ENCODE measurements at places on chromosomes 5 and 9.

DNA sequence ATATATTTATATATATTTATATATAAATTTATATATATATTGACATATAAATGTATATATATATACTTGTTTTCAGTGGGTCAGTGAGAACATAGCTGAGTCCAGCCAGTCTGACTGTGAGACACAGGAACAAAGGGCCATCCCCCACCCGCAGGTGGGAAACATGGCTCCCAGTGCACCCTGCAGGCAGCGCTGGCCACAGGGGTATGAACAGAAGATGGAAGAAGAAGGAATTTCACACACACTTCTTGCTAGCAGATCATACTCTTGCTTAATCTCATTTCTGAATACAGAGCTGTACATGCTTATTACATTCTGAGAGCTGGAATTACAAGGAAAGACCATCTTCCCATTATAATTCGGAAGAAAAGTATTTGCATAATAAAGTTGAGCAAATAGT lies 595.4 kb downstream of the IRX1 start:
- ATAC-seq, result no peak

GRCh38 chr9:132591244-132591643 lies 8.8 kb downstream of the BARHL1 start:
- ATAC-seq, result no peak

- no peak for ATAC-seq
Observed at GRCh38 chr9:37859043-37859442, 44.9 kb downstream of the SLC25A51 start.

DNA sequence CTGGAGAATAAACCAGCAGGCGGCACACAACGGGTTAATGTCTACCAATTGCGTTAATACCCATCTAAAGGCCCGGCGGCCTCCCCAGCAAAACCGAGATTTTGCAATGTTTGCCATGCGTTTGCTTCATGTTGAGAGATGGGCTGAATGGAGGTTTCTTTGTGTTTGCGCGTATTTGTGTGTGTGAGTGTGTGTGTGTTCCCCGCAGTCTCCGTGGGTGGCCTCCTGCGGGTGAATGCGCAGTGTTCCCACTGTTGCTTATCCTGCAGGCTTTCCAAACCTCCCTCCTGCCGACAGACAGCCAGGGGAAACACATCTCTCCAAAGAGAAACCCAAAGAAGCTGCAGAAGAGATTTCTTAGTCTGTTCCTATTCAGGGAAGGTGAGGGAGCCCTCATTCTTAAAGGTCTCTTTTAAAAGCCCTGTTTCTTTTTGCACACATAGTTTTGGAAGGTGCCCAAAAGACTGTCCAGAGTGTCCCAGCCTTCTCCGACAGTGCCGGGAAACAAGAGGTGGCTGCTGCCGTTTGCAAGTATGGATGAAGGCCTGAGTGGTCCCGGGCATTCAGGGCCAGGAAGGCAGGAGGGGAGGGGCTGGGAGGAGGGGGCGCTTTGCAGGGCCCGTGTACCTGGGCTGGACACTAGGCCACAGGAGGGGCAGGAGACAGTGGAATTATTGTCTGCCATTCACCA lies 103.8 kb upstream of the ERCC6L2 start:
- peak; percentile 60 for ATAC-seq

DNA sequence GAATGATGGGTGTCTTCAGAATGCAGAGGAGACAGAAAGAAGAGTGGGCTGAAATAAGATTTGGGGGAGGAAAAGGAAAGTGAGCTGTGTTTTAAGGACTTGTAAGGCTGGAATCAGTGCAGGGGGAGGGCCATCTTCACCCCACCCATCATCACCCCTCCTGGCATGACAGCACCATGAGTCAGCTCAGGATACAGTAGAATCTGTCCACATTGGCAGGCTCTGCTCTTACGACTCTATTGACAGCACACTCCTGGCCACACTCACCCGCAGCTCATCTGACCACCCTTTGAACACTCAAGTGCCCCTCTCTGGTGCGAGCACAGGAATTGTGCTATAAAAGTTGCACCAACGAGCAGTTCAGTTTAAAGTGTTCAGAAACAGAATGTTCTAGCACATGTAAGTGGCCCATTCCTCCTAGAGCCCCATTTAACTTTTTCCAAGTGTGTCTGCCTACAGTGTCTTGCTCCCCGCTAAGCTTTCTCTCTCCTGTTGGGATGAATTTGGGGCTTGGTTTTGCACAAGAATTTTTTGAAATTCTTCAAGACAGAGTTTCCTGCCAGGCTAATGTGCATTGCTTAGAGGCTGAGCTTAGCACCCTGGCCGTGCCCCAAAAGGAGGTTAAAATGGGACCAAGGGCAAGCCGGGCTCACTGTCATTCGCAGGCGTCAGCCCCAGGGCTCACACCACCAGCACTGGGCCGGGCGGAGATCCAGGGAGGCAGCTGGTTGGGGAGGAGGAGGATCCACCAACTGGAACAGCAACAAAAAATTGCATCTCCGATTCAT lies 12.0 kb downstream of the ADRA1B start:
- peak; percentile 34 for ATAC-seq

GRCh38 chr9:93088656-93089015 lies 7.4 kb upstream of the CARD19 start:
- ATAC-seq, result no peak

DNA sequence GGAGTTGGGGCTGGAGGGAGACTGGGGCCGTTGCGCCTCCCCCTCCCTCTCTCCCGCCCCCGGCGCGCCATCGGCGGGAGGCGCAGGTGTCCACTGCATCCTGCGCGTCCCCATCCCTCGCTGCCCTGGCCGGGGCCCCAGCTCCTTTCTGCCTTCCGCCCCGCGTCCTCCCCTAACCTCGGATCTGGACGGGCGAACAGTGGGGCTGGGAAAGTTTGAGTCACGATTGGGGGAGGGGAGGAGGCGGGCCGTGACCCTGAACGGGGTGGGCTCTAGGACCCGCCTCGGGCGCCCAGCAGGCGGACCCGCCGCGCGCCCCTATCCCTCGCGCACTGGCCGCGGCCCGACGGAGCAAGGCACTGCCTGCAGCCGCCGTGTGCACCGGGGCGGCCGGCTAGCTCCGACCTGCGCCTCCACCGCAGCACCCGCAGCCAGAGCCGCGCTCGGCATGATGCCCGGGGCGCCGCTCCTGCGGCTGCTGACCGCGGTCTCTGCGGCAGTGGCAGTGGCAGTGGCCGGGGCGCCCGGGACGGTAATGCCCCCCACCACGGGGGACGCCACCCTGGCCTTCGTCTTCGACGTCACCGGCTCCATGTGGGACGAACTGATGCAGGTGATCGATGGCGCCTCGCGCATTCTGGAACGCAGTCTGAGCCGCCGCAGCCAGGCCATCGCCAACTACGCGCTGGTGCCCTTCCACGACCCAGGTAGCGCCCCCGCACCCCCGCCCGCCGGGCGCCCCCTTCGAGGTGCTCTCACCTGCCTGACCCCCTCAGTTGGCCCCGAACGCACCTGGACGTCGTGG lies at the start of gene HMCN2:
Gene HMCN2, plus strand, starts transcription at position 330 of the 805 bp plus-strand sequence. Its CDS starts 119 bp downstream, at position 449.
- peak; percentile 48 for ATAC-seq

DNA sequence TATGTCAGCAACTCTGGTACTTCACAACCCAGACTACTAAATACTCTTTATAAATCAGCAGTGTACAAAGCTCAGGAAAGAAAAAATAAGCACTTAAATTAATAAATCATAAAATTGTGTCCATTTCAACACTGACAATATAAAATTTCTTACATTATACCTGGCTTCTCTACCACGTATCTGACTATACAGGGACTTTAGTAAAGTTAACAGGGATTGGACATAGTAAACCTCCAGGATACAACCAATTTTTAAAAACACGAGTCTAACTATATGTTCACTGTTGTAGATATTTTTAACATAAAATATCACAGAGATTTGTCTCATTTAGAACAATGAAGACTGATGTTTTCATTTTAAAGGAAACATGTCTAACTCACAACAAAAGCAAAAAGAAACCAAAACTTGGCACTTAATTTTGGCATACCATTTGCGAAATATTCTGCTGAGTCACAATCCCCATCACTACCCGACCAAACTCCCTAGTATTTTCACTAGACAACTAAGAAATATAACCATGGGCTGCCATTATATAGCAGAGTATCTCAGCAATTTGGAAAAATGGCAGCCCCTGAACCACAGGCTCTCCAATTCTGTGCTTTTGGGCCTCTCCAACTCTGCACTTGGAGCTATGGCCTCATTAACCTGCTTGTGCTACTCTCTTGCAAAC lies 14.4 kb downstream of the FAM169A start:
- ATAC-seq, result no peak

- ATAC-seq, result no peak
Observed at GRCh38 chr9:137972355-137972987, 94.9 kb downstream of the CACNA1B start.

- no peak for ATAC-seq
Observed at GRCh38 chr5:40437452-40437861, 242.3 kb upstream of the PTGER4 start.

DNA sequence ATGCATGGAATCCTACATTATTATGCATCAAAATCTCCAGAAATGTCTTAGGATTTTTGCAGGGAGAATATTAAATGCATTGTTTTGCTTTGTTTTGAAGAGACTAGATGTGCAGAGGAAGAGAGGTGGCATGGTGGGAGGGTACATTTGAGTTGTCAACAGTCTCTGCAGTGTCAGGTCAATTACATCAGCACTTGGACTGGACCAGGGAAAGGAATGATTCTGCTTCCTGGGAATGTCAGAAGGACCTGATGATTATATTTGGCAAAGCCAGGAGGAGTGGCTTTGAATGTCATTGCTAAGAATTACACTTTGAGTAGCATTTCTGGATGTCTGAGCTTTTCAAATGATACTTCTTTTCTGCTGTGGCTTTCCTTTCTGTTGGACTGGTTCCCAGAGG lies 17.5 kb upstream of the TMEFF1 start:
- ATAC-seq, result no peak

- no peak for ATAC-seq
Observed at GRCh38 chr5:149776361-149777305, 46.5 kb downstream of the PPARGC1B start.

DNA sequence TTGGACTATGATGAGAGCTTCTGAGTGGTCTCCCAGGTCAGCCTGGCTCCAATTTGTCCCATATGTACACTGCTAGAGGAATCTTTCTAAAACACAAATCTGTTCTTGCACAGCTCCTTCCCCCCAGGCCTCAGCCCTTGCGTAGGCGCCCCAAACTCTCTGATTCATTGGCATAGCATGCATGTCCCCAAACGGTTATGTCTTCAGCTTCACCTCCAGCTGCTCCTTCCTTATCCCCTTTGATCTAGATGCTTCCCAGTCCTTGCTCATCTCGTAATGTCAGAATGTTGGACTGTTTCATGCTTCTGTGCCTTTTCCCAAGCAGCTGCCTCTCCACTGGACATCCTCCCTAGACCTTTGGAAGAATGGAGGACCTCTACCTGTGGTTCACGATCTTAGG lies 60.1 kb upstream of the BASP1 start:
- ATAC-seq, result no peak

DNA sequence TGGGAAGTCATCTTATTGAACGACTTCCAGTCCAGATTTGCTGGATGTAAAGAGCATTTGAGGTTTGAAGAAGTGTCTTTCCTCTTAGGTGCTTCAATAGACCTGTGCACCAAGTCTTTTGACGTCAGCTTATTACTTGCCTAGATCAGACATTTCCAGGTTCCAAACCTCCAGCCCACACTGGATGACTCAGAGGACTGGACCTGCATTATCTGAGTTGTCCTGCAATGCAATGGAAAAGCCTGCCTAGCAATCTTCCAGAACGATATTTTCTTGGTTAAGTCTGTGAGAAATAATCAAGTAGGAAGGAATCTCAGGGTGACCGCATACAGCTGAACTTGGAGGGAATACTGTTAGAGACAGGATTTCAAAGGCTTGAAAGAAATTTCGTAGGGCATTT lies 147.2 kb upstream of the MOCS2 start:
- no peak for ATAC-seq

- ATAC-seq, result no peak
Observed at GRCh38 chr5:97624886-97625285, 441.8 kb upstream of the RIOK2 start.

- no peak for ATAC-seq
Observed at GRCh38 chr9:130263601-130264413, 1.8 kb upstream of the HMCN2 start.

DNA sequence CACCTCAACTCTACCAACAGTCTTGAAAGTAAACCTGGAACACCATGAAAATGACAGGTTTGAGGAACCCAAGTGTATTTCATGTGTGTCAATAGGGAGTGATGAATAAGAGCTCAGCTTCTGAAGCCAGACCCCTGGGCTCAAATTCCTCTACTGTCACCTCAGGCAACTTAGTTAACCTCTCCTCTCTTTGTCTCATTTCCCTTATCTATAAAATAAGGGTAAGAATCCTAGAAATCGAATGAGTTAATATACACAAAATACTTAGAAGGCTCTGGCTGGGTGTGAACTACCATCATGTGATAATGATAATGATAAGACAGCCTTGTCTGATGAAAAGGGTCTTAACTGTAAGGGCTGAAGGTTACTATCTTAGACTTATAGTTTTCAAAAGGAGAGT lies 66.3 kb downstream of the PIP5K1B start:
- ATAC-seq, result no peak

DNA sequence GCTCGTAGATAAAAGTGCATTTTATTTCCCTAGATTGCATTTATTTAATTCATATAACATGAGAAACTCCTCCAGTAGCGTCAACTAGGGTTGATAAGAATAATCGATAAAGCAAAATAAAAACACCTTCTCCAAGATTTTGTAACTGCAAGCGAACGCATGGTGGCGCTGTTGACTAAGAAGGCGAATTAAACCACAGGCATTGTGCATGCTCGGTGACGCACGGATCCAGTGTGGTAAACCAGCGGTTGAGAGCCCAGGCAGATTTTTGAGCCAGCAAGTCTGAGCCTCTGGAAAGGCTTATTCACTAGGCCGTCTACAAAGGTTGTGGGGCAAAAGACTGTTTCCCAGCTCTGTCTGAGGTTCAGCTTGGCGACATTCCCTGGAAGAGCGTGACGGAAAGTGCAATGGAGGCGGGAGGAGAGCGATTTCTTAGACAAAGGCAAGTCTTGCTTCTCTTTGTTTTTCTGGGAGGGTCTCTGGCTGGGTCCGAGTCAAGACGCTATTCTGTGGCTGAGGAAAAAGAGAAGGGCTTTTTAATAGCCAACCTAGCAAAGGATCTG lies at the start of gene PCDHB3:
Gene PCDHB3, plus strand, starts transcription at position 231 of the 563 bp plus-strand sequence. Its CDS starts 177 bp downstream, at position 408.
- ATAC-seq, result no peak

DNA sequence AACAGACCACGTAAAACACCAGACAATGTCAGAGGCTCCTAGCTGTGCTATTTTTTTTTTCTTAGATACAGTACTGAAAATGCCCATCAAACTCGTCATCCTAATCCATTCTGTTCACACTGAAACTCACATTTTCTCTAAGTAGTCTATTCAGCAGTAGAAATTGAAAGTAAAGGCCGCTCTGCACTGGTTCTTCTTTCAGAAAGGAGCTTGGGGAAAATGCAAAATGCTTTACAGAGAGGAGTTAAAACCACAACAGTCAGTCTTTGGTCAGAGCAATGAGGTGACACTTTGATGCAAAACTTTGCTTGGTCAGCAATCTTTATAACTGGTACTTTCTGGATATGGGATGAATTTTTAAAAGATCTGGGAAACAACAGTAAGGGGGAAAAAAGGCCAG lies 43.8 kb upstream of the SUSD1 start:
- ATAC-seq, result no peak

GRCh38 chr5:163079618-163080017 lies 357.8 kb upstream of the CCNG1 start:
- no peak for ATAC-seq
